ENCODE measurements at places on chromosomes 16 and 17.

GRCh38 chr17:44747566-44747965, 11.2 kb upstream of the ADAM11 start:
- DNase-seq = no peak

DNA sequence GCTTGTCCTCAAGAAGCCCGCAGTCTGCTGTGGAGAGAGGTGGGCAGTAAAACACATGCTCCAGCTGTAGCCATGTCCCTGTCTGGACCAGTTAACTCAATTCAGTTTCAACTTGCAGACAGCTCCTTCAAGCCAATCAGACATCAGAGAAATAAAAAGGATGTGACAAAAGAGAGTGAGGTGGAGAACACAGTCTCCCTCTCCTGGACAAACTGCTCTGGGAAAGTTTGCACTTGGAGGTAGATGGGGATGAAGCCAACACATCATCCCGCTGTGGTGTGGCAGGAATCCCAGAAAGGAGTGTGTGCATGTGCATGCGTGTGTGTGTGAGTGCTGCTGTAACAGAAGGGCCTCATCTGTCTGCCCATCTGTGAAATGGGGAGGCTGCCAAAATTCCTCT, 358.6 kb upstream of the ASIC2 start:
- DNase-seq = peak; percentile 11

GRCh38 chr16:19722269-19722952, 4.3 kb downstream of the IQCK start:
- DNase-seq = no peak

- peak; percentile 10 for DNase-seq
Measured at GRCh38 chr17:33593991-33594390, 300.9 kb upstream of the ASIC2 start.

GRCh38 chr17:63558441-63558840, 8.2 kb downstream of the DCAF7 start:
- DNase-seq = no peak

GRCh38 chr16:86016201-86016965, 117.4 kb downstream of the IRF8 start:
- DNase-seq = peak; percentile 65

DNA sequence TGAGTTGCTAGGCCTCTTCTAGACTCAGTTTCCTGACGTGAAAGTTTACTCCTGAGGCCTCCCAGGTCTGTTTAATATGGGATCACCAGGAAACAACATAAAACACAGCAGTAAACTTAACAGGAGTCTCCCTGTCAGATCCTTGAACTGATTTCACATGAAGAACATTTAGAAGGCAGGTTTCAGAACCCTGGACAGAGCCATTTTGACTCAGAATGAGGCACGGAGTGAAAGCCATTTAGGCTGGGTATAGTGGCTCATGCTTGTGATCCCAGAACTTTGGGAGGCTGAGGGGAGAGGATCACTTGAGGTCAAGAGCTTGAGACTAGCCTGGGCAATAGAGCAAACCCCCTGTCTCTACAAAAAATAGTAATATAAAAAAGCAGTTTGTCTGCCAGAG, 289.1 kb downstream of the CA10 start:
- peak; percentile 55 for DNase-seq

DNA sequence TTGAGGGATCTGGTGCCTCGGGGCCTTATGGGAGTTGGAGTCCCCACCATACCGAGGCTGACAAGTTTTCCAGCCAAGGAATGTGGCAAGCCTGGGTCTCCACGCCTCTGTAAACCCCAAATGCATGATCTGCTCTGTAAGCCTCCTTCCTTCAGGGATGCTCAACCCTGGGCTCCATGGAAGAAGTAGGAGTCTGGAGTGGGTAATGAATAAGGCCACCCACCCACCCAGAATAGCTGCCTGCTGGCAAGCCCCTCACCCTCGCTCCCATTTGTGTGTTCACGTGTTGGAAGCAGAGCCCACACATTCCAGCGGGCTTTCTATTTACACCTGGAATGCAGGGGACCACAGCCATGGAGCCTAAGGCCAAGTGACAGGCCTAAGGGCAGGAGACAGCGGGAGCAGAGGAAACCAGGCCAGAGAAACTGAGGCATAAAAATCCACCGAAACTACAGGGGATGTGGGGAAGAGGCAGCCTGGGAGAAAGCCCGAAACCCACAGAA, 4.4 kb downstream of the DLG4 start:
- DNase-seq = no peak

- DNase-seq = no peak
Measured at GRCh38 chr16:89449726-89450335, 40.5 kb downstream of the ANKRD11 start.

DNA sequence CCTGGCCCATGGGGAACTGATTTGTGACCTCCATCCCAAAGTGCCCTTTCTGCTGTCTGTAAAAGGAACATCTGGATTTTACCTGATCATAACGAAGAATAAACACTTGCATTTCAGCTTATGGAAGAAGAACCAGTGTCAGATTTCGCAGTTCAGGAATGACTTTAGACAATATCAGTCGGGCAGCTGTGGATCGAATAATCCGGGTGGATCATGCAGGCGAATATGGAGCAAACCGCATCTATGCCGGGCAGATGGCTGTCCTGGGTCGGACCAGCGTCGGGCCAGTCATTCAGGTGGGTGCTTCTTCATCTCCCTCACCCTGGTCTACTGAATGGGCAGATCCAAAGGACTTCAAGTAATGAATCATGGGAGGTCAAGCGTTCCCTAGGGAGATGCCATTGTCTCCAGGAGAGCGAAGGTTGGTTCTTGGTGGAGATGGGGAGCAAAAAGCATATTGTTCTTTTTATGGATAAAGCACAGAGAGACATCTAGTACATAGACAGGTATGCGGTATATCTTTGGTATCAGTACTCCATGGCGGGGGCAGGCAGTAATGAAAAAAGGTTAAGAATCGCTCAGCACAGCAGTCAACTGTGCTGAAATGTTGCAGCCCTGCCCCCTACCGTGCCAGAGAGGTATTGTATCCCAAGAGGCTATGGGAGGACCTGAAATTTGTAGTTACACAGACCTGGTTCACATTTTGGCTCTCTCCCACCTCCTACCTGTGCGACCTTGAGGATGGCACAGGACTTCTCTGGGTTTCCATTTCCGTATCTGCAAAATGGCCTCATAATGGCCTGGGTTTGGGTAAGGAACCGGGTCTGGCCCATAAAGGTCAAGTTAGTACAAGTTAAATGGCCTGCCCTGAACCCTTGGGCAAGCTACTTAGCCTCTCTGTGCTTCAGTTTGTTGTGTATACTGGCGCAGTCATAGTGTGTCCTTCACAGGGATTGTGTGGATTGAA, 4.7 kb downstream of the COQ7 start:
- peak; percentile 42 for DNase-seq

GRCh38 chr16:66207139-66207882, 159.2 kb upstream of the CDH5 start:
- no peak for DNase-seq

DNA sequence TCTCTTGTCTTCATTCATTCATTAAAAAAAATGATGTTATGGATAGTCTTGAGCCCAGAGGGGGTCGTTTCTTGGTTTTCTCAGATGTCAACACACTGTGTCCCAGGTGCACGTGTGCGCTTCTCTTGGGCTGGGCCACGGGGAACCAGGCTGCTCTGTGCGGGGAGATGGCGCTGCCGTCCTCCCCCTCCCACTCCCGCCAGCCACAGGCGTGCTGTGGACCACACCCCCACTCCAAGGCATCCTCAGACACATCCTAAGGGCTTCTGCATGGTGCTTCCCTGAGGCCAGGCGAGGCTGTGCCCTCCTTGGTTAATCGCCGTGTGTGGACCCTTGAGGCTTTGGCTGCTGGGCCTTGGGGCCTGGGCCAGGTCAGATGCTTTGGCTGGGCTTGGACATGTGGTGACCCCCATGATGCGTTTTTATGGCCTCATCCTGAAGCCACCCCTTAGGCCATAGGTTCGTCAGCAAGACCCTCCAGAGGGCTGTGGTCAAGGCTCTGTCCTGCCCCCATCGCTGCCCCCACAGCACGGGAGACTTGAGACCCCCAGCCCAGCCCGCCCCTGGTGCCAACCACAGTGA, 245.7 kb upstream of the CIBAR2 start:
- DNase-seq = no peak

- no peak for DNase-seq
Measured at GRCh38 chr17:31444026-31444425, 52.6 kb downstream of the RAB11FIP4 start.

- DNase-seq = no peak
Measured at GRCh38 chr16:59605706-59606105, 871.6 kb upstream of the GOT2 start.

DNA sequence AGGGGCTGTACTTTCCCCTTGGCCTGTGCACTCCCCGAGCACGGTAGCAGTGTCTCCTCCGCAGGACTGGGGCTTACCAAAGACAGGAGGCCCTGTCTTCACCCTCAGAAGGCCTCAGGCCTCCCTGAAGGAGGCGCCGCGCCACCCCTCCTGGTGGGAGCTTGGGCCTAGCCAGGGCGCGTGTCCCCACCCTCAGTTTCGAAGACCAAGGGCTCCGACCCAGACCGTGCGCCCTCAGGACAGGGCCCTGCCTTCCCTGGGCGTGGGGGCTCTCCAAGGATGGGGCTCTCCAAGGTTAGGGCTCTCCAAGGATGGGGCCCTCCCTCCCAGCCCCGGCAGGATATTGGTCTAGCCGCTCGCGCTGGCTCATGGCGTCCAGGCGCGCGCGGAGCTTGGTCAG, 11.8 kb downstream of the PLCD3 start:
- DNase-seq = no peak

DNA sequence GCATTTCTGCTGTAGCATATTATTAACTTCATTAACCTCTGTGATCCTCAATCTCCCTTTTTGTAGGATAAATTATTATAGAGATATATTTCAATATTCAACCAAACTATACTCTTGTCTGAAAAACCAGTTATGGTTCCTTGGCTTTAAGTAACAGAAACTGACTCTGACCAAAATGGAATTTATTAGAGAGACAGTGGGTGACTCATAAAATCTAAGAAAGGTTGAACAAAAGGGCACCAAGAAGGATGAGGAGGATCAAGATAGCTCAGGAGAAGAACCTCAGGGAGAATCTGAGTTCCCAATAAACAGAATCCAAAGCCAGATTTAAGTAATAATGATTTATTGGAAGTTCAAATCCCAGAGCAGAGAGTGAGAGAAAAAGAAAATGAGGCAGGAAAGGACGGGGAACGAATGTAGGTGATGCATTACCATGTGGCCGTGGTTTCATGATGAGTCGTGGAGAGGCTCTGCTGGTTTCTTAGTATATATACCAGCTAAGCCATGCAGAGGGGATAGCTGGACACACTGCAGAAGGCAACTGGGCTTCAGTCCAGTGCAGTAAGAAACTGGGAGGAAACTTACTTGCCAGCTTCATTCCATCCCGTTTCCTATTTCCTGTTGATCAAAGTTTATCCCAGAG, 151.5 kb upstream of the GOT2 start:
- no peak for DNase-seq

GRCh38 chr16:25372716-25373115, 115.1 kb upstream of the ZKSCAN2 start:
- DNase-seq = peak; percentile 32

GRCh38 chr16:75402159-75402820, 31.0 kb downstream of the CFDP1 start:
- DNase-seq = peak; percentile 32

- no peak for DNase-seq
Measured at GRCh38 chr16:86075488-86075785, 176.5 kb downstream of the IRF8 start.

DNA sequence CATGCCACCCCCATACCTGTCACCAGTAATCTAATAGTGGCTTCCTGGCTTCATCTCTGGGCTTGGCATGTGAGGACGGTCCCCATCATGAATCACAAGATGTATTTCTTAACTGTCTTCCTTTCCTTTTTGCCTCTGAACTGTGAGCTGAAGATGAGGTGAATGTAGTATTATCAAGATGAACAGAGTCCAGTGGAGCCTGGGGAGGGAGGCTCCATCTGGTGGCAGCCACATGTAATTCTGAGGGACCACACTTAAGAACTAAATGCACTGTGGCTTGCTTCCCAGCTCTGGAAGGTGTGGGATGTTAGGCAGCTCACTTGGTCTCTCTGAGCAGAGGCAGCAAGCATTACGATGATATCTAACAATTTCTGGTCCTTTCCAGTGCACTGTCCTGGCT, 354.9 kb upstream of the ASIC2 start:
- peak; percentile 32 for DNase-seq

DNA sequence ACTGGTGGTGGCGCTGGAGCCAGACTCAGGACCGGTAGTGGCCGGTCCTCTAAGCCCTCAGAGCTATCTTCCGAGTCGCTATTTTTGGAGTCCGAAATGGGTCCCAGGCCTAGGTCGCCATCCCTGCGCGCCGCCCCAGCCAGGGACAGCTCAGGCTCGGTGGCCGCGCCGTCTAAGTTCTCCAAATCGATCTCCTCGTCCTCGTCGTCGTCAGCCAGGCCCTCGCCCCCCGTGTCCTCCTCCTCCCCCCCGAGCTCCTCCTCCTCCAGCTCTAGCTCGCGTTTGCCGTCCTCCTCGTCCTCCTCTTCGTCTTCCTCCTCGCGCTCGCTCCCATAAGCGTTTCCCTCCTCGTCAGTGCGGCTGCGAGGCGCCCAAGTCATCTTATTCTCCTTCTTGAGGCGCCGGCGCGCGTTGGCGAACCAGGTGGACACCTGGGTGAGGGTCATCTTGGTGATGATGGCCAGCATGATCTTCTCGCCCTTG, 1.6 kb downstream of the IRX3 start:
- DNase-seq = no peak

GRCh38 chr17:35293151-35293847, 50.4 kb downstream of the SLFN5 start:
- DNase-seq = no peak

DNA sequence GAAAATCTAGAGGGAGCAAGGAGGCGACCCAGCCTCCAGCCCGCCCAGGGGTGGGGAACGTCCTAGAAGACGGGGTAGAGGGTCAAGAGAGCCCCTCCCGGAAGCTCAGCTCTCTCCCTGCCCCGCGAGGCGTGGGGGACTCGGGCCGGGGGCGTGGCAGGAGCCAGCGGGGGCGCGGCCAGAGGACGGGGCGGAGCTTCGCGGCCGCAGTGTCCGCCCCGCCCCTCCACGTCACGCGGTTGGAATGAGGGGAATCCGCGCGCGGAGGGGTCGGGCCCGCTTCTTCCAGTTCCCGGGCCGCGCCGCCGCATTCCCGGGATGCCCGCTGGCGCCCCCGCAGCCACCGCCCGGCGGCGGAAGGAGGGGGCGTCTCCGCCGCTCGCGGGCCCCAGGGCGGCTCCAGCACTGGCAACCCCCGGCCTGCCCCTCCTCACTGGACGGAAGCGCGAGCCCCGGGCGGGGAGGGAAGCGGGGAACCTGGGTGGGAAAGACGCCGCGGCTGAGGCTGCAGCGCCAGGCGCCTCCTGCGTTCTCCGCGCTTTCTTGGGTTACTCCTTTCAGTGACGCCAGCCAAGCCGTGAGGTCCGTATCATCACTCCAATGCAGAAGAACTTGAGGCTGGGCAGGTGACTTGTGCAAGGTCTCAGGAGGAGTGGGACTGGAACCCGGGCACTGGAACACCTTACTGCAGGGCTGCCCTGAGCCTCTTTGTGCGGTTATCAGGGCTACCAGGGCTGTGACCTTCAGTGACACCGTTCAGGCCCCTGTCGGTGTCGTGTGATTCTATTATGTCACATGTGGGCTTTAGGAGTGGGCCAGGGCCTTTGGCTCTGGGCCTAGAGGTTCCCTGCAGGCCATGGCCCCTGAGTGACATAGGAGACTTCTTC, 4.3 kb downstream of the MYO1C start:
- DNase-seq = peak; percentile 86

- no peak for DNase-seq
Measured at GRCh38 chr16:48616571-48616970, 6.6 kb upstream of the N4BP1 start.
